T-cell (primary cell): ENCODE measurements at places on chromosomes 12 and 14. TPM values are rescaled to one million over a fixed set of nuclear protein-coding genes. Genes with fewer than 3 reads are reported as not detected.

- no peak overlapping the region for H3K27ac ChIP-seq
- no peak for DNase-seq
- H3K27me3 ChIP-seq, result no peaks in the 10 kb centered on the region
- H3K4me3 ChIP-seq, result no peak overlapping the region
- no peaks in the 10 kb centered on the region for H3K36me3 ChIP-seq
- no peaks in the 10 kb centered on the region for H3K4me1 ChIP-seq
These were observed 28.8 kb upstream of the C2CD5 start for GRCh38 chr12:22573181-22573580.

GRCh38 chr14:106875503-106875902, 1349.1 kb downstream of the TMEM121 start:
- no peak for DNase-seq
- H3K4me1 ChIP-seq, result peaks cover 2% of the 10 kb centered on the region
- H3K36me3 ChIP-seq, result no peaks in the 10 kb centered on the region

- H3K27ac ChIP-seq, result no peak overlapping the region
- DNase-seq, result no peak
- H3K4me3 ChIP-seq, result no peak overlapping the region
- no peaks in the 10 kb centered on the region for H3K27me3 ChIP-seq
- no peaks in the 10 kb centered on the region for H3K36me3 ChIP-seq
These were observed 359.9 kb downstream of the RGS6 start for GRCh38 chr14:72291908-72292688.

DNA sequence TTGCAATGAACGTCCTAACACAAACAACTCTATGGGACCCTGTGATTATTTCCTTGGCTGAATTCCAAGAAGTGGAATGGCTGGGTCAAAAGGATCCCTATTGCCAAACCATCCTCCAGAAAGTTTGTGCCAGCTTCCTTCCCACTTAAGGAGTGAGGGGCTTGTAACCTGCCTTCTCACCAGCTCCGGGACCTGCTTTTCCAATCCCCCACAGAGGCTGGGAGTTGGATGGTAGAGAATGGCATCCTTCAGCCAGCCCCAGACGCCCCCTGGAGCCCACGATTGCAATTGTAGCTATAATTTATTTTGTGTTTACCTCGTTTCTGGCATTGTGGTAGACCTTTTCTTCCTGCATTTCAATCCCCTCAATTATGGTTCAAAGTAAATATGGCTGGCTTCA, 9.7 kb upstream of the ZDHHC22 start:
- H3K27me3 ChIP-seq, result peaks cover 46% of the 10 kb centered on the region
- no peaks in the 10 kb centered on the region for H3K4me1 ChIP-seq
- H3K36me3 ChIP-seq, result no peaks in the 10 kb centered on the region
- H3K4me3 ChIP-seq, result no peak overlapping the region

GRCh38 chr14:71661441-71661840, 270.8 kb upstream of the RGS6 start:
- no peak overlapping the region for H3K27ac ChIP-seq
- no peaks in the 10 kb centered on the region for H3K27me3 ChIP-seq
- H3K4me1 ChIP-seq, result no peaks in the 10 kb centered on the region
- DNase-seq, result no peak
- peaks cover 13% of the 10 kb centered on the region for H3K36me3 ChIP-seq
- no peak overlapping the region for H3K4me3 ChIP-seq

Gene LTB4R
- total RNA-seq, result 18.0 TPM

Gene CLEC6A
- total RNA-seq, result not detected

Gene SMCO2
- not detected for total RNA-seq

Gene DAZAP2
- total RNA-seq, result 282 TPM

Gene RAB2B
- total RNA-seq, result 30.5 TPM

Gene TCL1B
- 0.53 TPM for total RNA-seq
